ENCODE measurements at places on chromosomes 4 and X. TPM values are rescaled to one million over a fixed set of nuclear protein-coding genes. Genes with fewer than 3 reads are reported as not detected.

DNA sequence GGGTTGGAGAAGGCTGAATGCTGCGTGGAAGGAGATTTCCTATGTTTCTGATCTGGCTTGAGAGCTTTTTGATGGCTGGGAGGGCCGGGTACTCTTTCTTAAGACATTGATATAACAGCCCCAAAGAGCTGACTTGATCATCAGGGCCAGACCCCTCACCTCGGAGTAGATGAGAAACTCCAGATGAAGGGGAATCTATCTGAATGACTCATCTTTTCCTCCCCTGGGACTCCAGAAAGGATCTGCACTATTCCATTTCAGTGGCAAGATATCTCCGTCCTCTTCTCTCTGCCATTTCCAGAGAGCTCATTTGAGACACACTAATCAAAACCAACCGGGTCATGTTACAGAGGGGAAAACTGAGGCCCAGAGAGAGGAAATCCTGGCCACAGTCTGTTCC lies 92.9 kb upstream of the MSX1 start:
- DNase-seq: no peak

- no peak for DNase-seq
Measured at GRCh38 chrX:100409610-100410590, at the start of gene PCDH19. TSS of gene PCDH19 (minus strand) at chrX:100410273. CDS start at chrX:100408597, 1,676 bp downstream.

DNA sequence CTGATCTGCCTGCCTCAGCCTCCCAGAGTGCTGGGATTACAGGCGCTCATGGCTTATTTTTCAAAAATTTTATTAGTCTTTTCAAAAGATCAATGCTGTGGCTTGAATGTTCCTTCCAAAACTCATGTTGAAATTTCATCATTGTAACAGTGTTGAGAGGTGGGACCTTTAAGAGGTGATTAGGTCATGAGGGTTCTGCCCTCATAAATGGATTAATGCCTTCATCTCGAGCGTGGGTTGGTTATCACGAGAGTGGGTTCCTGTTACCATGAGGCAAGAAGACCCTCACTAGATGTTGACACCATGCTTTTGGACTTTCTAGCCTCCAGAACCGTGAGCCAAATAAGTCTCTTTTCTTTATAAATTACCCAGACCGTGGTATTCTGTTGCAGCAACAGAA lies 30.3 kb downstream of the EIF2S3 start:
- DNase-seq: no peak

GRCh38 chr4:1449475-1449832 lies 43.2 kb upstream of the NKX1-1 start:
- DNase-seq: no peak

CSAG1 gene
- total RNA-seq: not detected

NXF2B gene
- total RNA-seq: not detected
